ENCODE measurements at places on chromosomes 4 and X.

DNA sequence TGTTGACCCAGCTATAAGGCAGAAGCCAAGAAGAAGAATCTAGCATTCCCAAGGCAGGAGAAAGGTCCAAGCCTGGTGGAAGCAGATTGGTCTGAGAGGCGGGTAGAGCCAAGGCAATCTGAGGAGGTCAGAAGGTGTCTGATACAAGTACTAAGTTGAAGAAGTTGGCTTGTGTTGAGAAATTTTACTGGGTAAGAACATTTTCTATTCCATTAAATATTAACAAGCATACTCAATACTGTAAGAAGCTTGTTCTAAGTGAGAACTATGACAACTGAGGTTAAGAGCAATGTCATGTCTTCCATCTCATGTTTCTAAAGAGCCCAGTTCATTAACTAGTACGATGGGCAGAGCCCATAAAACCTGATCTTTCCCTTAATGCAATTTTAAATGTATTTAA is 75.0 kb downstream of the FAM13A start:
- DNase-seq: no peak

- DNase-seq: no peak
Observed at GRCh38 chr4:103002551-103002950, 17.0 kb downstream of the SLC9B1 start.

DNA sequence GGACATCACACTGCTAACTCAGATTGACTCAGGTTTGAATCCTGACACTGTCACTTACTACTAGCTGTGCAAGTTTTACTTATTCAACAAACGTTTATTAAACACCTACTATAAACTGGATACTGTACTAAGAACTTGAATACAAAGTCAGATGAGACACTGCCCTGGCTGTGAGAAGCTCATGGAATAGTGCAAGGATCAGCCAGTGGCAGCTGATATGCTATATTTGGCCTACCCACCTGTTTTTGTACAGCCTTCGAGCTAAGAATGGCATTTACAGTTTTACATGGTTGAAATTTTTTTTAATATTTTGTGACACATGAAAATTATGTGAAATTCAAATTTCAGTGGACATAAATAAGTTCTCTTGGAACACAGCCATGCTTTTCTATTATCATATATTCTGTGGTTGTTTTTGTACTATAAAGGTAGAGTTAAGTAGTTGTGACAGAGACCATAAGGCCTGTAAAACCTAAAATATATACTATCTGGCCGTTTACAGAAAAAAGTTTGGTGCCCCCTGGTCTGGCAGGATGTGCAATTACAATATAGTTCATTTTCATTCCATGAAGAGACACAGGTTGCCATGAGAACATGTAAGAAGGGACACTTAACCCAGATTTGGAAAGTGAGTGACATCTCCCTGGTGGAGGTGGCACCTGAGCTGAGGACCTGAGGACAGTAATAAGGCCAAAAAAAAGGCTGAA is 3.4 kb upstream of the SEC24D start:
- no peak for DNase-seq

DNA sequence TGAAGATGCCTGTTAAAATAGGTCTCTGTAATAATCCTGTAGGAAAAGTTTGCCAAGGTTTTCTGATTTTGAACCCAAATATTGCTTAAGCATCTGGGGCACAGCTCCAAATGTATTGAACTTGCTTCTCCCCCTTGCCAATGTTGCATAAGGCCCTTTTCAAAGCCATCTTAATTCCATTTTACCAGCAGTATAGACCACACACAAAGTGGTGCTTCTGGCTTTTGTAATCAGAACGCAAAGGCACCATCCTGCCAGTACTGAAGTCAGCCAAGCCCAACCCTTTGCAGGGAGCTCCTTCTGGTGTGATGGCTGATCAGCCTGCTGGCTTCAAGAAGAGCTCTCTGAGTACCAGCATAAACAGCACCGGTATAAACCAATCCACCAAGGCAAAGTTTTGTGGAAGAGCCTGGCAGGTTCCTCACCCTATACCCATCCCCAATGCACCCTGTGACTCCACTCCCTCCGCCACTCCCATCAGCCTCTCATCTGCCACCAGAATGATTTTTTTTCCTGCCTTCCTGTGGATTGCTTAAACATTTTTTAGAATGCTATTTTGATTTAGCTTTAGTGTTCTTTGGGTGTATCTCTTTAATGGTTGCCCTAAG is 39.2 kb upstream of the USP9X start:
- no peak for DNase-seq

- no peak for DNase-seq
Observed at GRCh38 chrX:136608295-136608933, 39.5 kb upstream of the CD40LG start.

DNA sequence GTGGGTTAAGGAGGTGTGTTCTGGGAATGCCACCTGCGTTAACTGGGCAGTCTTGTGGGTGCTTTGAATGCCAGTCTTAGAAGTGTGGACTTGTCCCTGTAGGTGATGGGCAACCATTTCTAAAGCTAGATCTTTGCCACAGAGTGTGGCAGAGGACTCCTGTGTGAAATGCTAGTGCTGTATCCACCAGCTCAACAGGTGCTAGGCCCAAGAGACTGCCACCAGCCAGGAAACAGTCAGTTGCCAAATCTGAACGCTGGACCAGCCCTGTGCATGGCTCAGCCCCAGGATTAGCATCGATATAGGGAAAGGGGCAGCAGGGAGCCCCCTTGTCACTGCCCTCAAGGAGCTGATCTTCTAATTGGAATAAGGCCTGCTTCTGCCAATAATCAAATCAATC is 35.3 kb downstream of the STARD8 start:
- no peak for DNase-seq

DNA sequence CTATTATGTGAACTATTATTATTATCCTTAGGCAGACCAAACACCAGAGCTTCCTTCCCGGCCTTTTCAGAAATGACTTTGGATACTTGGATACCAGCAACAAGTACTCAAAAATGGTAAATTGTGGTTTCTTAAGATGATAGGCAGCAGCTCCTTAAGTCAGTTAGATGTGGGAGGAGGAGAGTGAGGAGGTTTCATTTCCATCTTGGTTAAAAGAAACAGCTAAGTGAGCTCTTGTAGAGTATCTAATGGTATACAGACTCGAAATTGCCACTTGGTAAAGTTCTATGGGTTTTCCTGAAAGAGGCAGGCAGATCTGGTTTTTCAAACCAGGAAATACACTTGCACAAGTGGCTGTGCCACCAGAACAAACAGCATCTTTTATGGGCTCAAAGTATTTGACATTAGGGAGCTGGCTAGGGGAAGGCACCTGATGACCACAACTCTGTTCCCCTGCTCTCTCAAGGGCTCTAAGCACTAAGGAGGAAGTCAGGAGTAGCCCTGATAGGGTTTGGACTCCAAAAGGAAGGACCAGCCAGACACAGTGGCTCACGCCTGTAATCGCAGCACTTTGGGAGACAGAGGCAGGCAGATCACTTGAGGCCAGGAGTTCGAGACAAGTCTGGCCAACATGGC is 130.9 kb downstream of the TMEM164 start:
- DNase-seq: no peak

GRCh38 chr4:3368841-3369760 is 72.7 kb upstream of the HGFAC start:
- no peak for DNase-seq

- DNase-seq: no peak
Observed at GRCh38 chr4:186878203-186878776, 154.6 kb upstream of the FAT1 start.

- no peak for DNase-seq
Observed at GRCh38 chr4:119011607-119011988, 122.9 kb downstream of the SYNPO2 start.

- no peak for DNase-seq
Observed at GRCh38 chrX:118595501-118596042, 100.0 kb downstream of the DOCK11 start.

GRCh38 chr4:87465739-87466366 is 43.5 kb downstream of the NUDT9 start:
- DNase-seq: no peak

DNA sequence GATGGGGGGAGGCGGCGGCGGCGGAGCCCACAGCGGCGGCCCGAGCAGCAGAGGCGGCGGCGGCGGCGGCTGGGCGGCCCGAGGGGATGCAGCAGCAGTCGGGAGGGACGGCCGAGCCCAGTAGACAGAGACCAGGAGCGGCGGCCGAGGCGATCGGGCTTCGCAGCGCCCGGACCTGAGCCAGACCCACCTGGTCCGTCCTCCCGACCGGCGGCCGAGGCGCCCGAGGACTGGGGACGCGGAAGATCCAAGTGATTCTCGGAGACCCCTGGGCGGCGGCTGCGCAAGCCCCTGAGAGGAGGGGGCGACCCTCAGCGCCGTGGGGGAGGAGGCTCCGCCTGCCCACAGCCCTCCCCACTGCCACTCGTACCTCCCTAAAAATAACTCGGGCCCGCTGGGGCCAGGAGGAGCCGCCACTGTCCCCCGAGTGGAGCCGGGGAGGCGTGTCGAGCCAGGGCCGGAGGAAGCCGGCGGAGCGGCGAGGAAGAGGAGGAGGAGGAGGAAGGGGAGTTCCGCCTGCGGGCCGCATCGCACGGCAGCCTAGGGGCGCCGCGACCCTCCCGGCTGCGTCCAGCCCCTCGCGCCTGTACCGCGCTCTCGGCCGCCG is 608 bp downstream of the RAPGEF2 start:
- DNase-seq: peak; percentile 47

- DNase-seq: no peak
Observed at GRCh38 chrX:53022381-53022780, 26.2 kb upstream of the GPR173 start.

Measured in neural crest cell (in vitro differentiated cells).